ENCODE measurements at places on chromosomes 13 and 19.

- DNase-seq, result no peak
Observed at GRCh38 chr19:22616659-22617058, 17.5 kb upstream of the ZNF492 start.

DNA sequence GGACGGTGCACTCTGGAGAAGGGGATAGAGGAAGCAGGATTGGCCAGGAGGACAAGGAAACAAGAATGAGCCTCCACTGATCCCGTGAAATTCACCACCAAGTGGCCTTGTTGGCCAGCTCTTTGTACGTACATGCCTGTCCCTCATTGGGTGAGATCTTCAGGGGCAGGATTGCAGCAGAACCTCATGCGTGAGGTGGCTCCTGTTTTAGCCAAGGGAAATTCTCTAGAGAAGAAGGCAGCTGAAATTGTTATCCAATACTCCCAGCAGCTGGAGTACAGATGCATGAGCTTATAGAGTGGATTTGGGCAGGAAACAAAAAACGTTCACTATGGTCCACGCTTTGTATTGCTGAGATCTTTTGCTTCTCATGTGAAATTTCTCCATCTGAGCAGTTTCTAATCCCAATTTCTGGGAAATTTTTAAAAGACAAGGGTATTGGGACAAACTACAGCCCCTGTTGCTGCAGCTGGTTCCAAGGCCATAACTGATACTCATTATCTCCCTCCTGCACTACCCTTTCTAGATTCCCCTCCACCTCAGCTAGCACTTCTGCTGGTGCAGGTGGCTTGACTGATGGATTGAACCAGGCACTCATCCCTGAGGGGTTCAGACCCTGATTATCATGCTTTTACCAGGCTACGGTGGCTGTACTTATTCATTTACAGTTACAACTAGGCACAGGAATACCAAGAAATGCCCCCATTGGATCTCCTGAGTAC lies 3.9 kb upstream of the RNF6 start:
- DNase-seq, result no peak

- no peak for DNase-seq
Observed at GRCh38 chr19:40519352-40520322, 52.8 kb downstream of the SPTBN4 start.

- no peak for DNase-seq
Observed at GRCh38 chr19:5145521-5146511, 176.9 kb downstream of the KDM4B start.

- DNase-seq, result no peak
Observed at GRCh38 chr19:45200568-45200967, 22.0 kb downstream of the BLOC1S3 start.

DNA sequence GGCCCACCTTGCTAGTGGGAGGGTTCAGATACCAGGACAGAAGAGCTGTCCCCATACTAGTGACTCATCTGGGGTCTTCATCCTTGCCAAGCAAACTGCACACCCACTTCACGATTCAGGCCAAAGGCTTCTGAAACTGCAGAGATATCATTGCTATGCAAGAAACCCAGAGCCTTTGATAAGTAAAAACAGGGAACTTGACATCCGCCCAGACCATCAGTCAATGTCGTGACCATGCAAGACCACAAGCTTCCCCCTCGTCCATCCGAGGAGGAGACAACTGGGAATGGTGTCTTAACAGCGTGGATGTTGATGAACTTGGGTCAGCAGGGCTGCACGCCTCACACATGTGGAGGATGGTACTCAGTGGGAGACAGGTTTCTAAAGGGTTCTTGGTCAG lies 58.0 kb downstream of the ABCC4 start:
- DNase-seq, result no peak

DNA sequence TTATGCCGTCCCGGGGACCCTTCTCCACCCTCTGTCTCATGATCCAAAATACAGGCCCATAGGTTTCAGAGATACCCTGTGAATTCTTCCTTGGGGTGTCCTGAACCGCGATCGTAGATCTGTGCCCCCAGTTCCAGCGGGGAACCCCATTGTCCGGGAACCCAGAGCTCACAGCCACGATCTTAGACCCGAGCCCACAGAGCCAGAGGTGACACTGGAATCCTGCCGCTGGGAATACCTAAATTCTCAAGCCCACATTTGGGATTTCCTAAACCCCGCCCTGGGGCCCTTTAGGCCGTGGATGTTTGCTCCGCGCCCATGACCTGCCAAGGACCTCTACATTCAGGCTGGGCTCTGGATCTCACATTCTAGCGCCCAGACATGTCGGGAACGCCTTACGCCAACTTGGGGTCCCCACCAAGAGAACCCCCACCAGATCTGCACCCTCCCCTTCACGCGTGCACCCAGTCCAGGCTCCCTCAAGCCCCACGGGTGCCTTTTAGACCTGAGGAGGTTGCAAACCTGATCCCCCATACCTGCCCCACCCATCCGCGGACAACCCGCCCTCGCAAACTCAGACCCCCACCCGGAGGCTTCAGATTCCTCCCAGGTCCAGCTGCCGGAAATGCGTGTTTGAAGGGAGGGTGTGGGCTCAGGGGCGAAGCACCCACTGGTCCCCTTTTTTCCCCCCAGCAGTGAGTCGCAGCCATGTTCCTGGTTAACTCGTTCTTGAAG lies 605 bp downstream of the CAPNS1 start:
- no peak for DNase-seq
